GM18507 (cell line): ENCODE measurements at places on chromosomes 11 and 22.

DNA sequence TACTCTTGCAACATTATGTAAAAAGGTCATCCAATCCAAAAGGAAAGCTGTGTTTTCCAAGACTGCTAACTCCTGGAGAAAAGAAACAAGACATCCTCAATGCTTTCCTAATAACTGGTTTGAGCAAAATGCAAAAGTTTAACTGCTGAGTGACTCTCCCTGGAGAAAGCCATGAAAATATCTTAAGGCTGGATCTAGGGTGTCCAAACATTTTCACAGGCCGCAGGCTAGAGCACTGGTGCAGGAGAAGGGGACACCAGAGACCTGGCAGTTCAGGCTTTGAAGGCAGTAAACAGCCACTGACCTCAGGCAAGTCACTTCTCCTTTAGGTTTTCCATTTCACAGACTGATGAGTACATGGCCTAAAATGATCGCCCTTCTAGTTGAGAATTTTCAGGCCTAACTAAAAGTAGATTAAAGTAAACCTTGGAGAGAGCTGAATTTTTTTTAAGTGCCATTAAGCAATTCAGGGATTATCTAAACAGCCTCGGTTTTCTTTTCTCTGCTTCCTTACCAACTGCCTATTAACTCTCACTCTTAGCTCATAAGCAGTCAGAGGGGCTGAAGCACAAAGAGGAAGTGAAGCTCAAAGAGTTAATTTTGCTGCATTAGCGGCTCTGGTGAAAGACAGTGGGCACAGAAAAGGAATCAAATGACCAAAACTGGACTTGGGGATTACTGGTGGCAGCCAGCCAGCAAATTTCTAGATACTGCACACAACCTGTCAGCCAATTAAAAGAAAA, 2.3 kb downstream of the CHKA start:
- DNase-seq: no peak

DNA sequence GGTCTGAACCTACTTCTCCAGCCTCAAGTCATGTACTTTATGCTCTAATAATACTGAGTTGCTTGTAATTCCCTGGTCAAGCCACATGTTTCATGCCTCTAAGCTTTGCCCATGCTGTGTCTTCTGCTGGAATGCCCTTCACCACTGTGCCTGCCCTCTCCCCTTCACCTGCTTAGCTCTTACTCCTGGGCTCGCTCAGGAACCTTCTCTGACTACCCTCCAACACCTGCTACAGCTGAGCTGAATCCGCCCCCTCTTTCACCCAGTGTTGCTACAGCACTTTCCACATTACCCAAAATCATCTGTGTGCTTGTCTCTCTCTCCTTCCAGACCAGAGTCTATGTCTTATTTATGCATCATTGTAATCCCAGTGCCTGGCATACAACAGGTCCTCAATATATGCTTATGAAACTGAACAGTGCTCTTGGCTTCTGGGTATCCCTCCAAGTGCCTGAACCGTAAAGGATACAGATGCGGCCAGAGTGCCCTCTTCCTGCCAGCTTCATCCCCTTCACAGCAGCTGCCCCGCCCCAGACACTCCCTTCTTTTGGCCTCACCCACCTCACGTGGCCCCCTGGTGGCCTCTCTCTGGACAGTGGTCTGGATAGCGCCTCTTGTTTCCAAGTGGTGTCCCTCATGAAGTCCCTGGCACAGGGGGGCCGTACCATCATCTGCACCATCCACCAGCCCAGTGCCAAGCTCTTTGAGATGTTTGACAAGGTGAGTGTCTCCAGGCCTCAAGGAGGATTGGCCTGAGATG, 7.1 kb downstream of the ABCG4 start:
- DNase-seq: no peak

GRCh38 chr11:133886029-133886428, 40.7 kb upstream of the SPATA19 start:
- DNase-seq: no peak

DNA sequence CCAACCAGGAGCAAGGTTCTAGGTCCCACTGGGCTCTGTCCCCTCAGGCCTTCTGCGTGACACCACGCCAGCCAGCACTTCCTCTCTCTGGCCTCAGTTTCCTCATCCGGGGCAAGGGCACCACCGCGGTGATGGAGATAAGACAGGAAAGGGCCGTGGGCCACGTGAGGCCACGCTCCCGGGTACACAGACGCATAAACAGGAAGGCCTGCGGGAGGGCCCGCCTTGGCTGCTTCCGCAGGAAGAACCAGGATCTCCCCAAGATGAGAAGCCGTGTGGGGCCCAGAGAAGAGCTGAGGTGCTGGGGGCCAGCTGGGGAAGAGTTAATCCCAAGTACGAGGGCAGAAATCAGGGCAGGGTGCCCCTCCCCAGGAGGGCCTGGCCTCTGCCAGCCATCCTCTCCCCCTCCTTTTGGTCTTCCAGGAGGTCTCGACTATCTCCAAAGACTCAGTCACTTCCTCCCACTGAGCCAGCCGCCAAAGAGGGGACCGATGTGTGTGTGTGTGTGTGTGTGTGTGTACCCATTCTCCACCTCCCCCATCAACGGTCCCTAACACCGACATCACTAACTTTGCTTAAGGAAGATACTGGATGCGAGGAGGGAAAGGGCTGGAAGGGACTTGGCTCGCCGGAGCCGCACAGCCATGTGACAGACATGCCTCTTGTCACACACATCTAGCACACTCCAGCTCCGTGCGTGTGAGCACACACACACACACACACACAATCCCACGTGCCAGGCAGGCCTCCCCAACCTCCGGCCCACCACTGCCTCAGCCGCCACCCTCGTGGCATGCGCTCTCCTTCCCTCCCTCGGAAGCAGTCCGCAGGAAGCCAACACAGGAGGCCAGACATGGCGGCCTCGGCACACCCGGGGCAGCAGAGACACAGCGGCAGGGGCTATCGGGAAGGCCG, 1.4 kb downstream of the MFNG start:
- no peak for DNase-seq

- DNase-seq: no peak
These were observed 2190.5 kb upstream of the RAG2 start for GRCh38 chr11:38788561-38788960.

DNA sequence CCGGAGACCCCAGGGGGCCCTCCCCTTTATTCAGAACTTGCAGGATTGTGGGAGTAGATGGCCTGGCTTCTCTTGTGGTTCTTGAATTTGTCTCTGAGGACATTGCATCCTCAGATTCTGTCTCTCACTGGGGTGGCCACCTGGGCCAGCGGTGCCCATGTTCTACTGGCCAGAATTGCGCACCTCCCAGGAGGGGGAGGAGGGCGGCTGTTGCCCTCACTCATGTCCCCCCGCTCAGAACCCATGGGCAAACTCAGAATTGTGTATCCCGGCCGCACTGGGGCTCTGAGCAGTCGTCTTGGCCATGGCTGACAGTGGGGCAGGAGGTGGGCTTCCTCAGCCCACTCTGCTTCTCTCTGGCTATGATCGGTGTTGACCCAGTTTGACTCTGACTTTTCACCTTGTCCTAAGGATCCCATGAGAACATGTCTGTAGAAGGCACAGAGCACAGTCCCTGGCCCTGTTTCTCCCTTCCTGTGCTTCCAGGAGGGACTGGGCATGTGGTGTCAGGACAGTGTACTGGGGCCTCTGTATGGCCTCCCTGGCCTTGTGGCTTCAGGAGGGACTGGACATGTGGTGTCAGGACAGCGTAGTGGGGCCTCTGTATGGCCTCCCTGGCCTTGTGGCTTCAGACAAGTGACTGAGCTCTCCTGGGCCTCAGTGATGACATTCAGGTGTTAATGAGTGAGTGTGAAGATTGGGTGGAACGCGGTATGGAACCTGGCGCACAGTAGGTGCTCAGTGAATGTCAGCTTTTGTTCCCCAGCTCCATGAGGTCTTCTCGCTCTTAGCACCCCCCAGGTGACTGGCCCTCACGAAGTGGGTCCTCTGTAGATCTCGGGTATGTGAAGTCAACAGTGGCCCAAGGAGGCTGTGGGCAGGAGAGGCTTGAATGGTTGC, 99.3 kb downstream of the TBC1D22A start:
- no peak for DNase-seq

DNA sequence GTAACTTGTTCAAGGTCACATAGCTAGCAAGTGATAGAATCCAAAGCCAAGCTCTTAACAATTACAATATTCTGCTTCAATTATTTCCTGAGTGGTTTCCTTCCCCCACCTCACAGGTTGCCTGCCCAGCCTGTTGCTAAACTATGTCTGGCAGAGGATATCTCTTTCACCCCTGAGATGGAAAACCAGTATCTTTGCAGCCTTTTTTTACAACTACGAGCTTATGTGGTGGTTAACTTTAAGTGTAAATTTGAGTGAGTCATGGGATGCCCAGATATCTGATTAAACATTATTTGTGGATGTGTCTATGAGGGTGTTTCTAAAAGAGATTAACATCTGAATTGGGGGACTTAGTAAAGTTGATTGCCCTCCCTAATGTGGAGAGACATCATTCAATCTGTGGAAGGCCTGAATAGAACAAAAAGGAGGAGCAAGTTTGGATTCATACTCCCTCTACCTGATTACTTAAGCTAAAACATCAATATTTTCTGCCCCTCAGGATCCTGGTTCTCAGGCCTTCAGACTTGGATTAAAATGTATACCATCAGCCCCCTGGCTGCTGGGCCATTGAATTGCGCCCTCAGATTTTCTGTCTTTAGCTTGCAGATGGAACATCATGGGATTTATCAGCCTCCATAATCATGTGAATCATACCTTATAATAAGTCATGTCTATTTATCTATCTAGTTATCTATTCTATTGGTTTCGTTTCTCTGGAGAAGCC, 911.9 kb downstream of the METTL15 start:
- DNase-seq: no peak

DNA sequence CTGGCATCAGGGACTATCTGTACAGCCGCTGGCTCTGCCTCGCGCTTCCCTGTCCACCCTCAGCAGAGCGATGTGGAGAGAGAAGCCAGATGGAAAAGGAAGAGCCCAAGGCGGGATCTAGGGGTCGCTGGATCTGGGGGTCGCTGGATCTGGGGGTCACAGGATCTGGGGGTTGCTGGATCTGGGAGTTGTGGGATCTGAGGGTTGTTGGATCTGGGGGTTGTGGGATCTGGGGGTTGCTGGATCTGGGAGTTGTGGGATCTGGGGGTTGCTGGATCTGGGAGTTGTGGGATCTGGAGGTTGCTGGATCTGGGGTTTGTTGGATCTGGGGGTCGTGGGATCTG, 2.0 kb upstream of the MS4A10 start:
- DNase-seq: no peak

DNA sequence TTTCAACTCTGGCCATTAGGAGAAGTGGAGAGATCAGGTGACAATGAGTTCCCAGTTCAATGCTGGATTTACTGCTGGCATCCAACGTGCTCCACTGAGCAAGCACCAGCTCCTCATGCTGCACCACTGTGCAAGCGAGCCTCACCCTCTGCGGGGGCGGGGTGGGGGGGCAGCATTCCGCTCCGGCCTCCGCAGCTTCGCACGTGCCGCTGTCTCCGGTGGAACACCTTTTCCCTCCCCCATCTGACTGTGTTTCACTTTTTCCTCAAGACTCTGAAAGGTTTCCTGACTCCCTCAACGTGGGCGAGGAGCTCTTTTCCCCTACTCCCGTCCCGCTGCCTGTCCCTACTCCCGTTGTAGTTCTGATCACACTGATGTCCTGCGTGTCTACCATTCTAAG, 835 bp upstream of the RHOD start:
- DNase-seq: no peak

GRCh38 chr11:14587258-14587657, 56.3 kb upstream of the PDE3B start:
- no peak for DNase-seq

GRCh38 chr11:44741976-44742375, 15.2 kb downstream of the TSPAN18 start:
- no peak for DNase-seq

DNA sequence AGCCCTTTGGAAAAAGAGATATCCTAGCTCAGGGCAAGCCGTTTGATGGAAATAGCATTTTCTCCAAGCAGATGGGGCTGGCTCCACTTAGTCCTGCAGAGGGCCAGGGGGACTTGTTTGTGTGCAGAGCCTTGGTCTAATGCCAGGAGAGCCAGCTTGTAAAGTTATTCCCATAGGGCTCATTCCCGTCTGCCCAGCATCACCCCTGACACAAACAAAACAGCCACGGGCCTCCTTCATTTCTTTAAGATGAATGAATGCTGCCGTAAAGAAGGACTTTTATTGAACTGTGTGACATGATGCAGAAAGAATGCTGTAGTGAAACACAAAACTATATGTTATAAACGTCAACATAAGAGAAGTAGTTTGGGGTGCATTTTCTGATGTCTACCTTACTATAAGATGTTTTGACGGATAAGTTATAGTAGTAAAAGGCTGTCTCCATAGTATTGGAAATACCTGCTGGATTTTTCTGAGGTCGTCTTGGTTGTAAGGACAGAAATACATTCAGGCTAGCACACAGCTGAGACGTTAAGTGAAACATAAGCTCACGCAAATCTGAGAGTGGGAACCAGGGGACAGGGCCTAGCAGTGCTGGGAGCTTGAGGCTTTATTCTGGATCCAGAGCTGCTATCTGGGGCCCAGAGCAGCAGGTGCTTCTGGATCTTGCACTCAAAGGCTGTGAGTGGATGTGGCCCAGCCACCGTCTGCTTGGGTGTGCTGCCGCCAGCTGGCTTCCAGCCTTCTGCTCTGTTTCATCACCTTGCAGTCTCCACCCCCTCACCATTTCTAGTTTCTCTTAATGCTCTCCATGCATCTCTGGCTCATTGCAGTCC, 53.3 kb downstream of the NCAM1 start:
- no peak for DNase-seq

- DNase-seq: no peak
These were observed 875.2 kb downstream of the BRD1 start for GRCh38 chr22:48952256-48953102.

- no peak for DNase-seq
These were observed 758.3 kb downstream of the FAM181B start for GRCh38 chr11:81975261-81975900.
